ENCODE measurements at places on chromosomes 16 and 17.

DNA sequence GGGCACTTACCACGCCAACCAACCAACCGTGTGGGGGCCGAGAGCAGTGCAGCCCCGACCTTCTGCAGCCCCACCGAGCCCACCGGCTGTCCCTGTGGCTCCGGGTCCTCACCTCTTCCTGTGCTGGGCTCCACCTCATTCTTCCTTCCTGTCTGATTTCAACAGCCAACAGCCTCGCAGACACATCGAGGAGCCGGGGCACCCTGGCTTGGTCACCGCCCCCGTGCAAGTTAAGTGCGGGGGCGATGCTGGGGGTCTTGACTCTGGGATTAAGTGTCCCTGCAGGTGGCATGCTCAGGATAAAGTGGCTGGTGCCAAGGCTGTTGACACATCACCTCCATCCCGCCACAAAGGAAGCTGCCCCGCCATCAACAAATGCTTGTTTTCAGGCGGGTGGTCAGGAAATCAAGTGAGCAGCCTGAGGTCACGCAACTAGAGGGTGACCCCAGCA is at the start of gene NLRC3:
TSS of gene NLRC3 (minus strand) at position 102 of the 451 bp plus-strand sequence. CDS start 12,367 bp downstream, outside the sequence.
- DNase-seq, result peak; percentile 12

- DNase-seq, result no peak
Observed at GRCh38 chr17:62705156-62705777, 77.8 kb downstream of the MRC2 start.

DNA sequence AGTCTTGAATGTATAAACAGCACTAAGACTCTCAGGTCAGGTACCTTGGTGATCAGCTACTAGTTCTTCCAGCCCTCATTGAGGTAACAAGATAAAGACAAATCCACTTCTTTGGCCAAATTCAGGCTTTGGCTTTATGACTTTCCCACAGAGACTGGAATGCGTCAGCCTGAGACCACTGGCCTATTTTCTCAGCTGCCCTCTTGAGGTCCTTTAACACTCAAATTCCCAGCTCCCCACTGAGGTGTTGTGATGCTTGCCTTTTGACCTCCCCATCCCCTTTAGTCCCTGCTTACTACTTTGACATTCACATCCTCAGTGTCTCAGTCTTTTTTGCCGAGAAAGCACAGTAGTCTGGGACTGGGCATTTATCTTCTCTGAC is 10.6 kb downstream of the TNFAIP1 start:
- DNase-seq, result no peak

- DNase-seq, result no peak
Observed at GRCh38 chr16:73037331-73037745, 10.6 kb downstream of the ZFHX3 start.

DNA sequence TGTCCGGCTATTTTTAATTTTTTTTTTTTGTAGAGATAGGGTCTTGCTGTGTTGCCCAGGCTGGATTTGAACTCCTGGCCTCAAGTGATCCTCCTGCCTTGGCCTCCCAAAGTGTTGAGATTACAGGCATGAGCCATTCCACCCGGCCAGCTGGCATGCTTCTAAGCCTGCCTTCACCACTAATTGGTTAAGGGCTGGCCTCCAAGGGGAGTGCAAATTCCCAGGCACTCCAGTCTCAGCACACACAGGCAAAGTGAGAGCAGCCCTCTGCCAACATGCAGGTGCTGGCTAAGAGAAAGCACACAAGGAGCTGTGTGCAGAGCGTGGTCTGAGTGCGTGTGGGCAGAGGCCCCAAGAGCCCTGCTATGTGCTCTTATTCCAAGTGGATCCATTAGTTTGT is 149.8 kb upstream of the HS3ST2 start:
- DNase-seq, result no peak

GRCh38 chr17:80123791-80124190 is 22.4 kb downstream of the GAA start:
- no peak for DNase-seq

GRCh38 chr16:31224092-31224955 is 7.4 kb upstream of the PYDC1 start:
- DNase-seq, result no peak

DNA sequence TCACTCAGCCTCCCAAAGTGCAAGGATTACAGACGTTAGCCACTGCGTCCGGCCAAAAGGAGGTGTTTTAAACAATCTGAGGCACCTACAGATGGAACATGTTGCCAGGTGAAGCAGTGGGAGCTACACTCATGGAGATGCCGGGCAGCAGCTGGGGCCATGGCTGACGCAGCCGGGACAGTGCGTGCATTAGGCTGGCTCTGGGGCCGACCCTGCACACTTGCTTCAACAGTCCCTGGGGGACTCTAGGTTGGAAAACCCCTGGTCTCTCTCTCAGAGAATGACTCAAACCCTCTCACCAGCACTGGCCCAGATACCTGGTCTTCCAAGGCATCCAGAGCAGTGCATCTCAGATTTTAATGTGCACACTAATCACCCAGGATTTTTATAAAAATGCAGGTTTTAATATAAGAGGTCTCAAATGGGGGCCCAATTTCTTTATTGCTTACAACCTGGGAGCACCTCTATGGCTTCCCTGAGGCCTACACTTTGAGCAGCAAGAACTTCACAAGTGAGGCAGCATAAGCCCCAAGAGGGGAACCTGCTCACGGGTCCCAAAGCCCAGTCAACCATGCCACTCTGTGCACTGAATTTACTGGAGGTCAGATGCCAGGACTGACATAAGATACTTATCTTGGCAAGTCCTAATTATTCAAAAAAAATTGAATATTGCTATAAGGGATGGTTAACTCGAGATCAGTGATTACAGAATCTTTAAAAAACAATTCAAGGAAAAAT is 70.8 kb upstream of the TRAP1 start:
- DNase-seq, result no peak

DNA sequence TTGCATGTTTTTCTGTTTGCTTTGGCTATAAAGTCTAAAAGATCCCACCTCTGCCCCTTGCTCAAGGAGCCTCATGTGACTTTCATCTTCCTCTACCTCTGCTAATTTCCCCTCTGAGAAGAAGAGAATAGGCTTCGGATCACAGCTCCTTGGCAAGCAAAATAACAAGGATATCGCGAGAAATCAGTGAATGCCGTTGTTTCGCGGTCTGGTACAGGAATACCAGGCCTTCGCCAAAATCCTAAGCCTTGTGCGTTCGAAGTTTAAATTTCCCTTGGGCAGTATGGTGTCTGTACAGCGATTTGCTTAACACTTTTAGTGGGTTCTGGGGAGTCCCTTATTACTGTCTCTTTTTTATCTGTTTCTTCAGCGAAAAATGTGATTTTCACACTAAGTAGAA is 142.3 kb downstream of the IRF8 start:
- no peak for DNase-seq

DNA sequence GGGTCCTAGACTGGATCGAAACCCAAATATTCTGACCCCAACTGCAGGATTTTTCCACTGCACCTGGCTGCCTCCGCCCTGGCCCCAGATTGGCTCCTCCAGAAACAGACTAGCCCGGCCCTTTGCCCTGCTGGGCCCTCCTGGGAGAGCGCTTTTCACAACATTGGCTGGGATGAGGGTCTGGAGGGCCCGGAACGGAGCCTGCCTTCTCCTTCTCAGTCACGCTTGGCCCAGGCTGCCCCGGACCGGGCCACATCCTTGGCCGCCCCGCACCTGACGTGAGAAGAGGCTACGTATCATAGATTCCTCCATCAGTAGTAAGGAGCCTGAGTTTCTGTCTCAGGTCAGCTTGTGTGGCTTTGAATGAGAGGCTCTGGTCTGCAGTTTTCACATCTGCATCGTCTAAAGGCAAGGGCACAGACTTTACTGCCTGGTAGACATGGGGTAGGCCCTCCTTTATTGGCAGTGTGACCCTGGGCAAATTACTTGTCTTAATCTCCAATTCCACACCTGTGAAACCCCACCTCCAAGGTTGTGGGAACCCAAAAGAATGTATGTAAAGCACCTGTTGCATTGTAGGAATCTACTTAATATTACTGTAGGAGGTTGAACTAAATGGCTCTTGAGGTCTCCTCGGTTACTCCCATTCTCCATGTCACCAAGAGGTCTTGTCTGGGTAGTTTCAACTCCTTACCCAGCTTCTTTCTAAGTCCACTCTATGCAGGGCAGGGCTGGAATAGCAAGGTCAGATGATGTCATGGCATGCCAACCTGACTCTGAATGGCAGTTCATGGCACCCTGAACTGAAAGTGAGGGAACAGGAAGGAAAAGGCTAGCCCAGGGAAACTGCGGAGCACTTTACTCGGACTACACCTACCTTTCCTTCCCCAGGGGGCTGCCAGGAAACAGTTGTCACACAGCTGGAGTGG is 661 bp downstream of the LRRC3C start:
- no peak for DNase-seq

GRCh38 chr16:28935924-28936783 is 4.4 kb downstream of the CD19 start:
- no peak for DNase-seq

GRCh38 chr16:10805334-10805733 is 13.3 kb downstream of the TVP23A start:
- DNase-seq, result no peak

- DNase-seq, result no peak
Observed at GRCh38 chr17:82952019-82952418, 112.2 kb upstream of the ZNF750 start.

All from AML-193 (cell line).